ENCODE measurements at places on chromosomes 16 and 17.

GRCh38 chr16:10895053-10895946, 18.3 kb downstream of the CIITA start:
- H3K27me3 ChIP-seq = no peaks in the 10 kb centered on the region
- no peaks in the 10 kb centered on the region for H3K4me1 ChIP-seq
- no peak overlapping the region for H3K4me3 ChIP-seq
- no peak for DNase-seq
- H3K36me3 ChIP-seq = no peaks in the 10 kb centered on the region
- no peak overlapping the region for H3K27ac ChIP-seq

DNA sequence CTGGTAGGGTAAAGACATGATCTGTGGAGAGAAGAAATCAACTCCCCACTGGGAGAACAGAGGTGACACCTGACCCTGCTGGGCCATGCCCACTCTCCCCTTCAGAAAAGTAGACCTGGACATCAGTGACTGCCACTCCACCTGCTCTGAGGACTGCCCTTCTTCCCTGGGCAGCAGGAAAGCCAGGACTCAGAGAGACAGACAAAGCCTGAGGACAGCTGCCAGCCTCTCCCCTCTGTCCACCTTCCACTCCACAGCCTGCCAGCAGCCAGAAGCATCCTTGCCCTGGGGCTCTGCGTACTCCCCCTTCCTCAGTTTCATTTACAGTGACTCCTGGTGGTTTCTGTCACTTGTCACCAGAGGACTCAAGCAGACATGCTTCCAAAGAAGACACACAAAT, 24.5 kb downstream of the ZDHHC7 start:
- H3K4me1 ChIP-seq = peaks cover 15% of the 10 kb centered on the region
- no peak overlapping the region for H3K27ac ChIP-seq
- H3K27me3 ChIP-seq = no peaks in the 10 kb centered on the region
- no peak for DNase-seq
- H3K4me3 ChIP-seq = no peak overlapping the region

GRCh38 chr17:19440421-19440820, 29.4 kb downstream of the RNF112 start:
- DNase-seq = no peak
- H3K4me3 ChIP-seq = no peak overlapping the region

- H3K36me3 ChIP-seq = peaks cover under 1% of the 10 kb centered on the region
- no peaks in the 10 kb centered on the region for H3K4me1 ChIP-seq
- no peak overlapping the region for H3K27ac ChIP-seq
- H3K27me3 ChIP-seq = no peaks in the 10 kb centered on the region
Observed at GRCh38 chr16:2691491-2692248, 9.3 kb downstream of the KCTD5 start.

- H3K27me3 ChIP-seq = no peaks in the 10 kb centered on the region
- no peak overlapping the region for H3K4me3 ChIP-seq
Observed at GRCh38 chr17:58336456-58337209, 8.0 kb upstream of the TSPOAP1 start.

- no peak overlapping the region for H3K4me3 ChIP-seq
- H3K36me3 ChIP-seq = peaks cover 10% of the 10 kb centered on the region
- H3K27ac ChIP-seq = no peak overlapping the region
- no peaks in the 10 kb centered on the region for H3K4me1 ChIP-seq
- no peaks in the 10 kb centered on the region for H3K27me3 ChIP-seq
- DNase-seq = no peak
Observed at GRCh38 chr16:3637371-3637923, 17.0 kb upstream of the DNASE1 start.

DNA sequence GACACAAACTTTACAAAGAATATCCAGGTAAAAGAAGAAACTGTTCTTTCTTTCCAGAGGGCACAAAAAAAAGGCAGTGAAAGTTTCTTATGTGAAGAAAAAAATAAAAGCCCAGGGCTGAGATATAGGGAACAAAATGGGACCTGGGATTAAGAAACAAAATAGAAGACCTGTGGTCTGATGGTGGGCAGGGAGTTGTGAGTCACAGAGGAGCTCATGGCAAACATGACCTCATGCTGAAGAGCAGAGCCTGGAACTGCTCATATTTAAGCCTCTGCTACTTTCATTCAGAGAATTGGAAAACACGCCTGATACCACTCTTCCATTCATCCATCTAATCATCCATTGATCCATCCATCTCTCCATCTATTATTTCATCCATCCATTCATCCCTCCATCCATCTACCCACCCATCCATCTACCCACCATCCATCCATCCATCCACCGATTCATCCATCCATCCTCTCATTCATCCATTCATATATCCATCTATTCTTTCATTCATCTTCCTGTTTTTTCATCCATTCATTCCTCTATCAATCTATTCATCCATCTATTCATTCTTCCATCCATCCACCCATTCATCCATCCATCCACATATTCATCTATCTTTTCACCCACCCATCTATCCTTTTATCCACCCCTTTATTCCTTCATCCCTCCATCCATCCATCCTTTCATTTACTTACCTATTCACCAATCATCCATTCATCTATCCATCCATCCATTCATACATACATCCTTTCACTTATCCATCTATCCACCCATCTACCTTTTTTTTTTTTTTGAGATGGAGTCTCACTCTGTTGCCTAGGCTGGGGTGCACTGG, 30.0 kb downstream of the WFDC1 start:
- no peaks in the 10 kb centered on the region for H3K36me3 ChIP-seq
- no peak overlapping the region for H3K27ac ChIP-seq
- H3K4me1 ChIP-seq = no peaks in the 10 kb centered on the region
- no peak overlapping the region for H3K4me3 ChIP-seq
- no peak for DNase-seq
- H3K27me3 ChIP-seq = no peaks in the 10 kb centered on the region

GRCh38 chr16:60405286-60405685, 1631.0 kb downstream of the CDH8 start:
- no peak overlapping the region for H3K27ac ChIP-seq
- H3K4me1 ChIP-seq = no peaks in the 10 kb centered on the region
- no peak for DNase-seq
- no peaks in the 10 kb centered on the region for H3K36me3 ChIP-seq
- H3K27me3 ChIP-seq = no peaks in the 10 kb centered on the region

GRCh38 chr16:9647981-9648701, 534.1 kb downstream of the GRIN2A start:
- H3K36me3 ChIP-seq = no peaks in the 10 kb centered on the region
- no peak overlapping the region for H3K27ac ChIP-seq
- DNase-seq = no peak

DNA sequence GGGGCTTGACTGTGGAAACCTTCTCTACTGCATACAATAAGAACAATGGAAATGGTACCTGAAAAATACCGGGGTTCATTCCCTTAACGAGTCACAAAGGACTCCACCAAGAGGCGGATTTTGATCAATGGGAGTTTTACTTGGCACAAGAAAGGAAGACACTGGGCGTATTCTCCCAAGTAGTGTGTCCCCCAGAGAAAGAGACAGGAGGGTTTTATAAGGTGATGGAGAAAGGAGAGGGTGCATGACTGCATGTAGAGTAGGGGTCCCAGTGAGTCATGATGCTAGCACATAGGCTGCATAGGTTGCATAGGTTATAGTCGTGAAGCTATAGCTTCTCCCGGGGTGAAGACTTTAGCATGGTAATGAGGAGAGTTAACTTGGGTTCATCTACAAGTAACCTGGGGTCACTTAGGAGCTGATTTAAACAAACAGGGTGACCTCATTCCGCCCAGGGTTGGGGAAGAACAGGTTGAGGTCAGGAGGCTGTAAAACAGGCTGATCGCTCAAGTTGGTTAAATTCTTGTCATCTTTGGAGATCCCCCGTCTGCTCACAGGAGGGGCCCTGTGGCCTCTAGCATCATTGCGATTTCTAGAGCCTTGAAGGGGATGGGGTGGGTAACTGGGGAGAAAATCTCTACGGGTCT, 1.5 kb downstream of the MPV17L start:
- no peak for DNase-seq
- no peaks in the 10 kb centered on the region for H3K36me3 ChIP-seq
- H3K4me1 ChIP-seq = no peaks in the 10 kb centered on the region
- H3K27ac ChIP-seq = no peak overlapping the region
- H3K27me3 ChIP-seq = no peaks in the 10 kb centered on the region
- no peak overlapping the region for H3K4me3 ChIP-seq

DNA sequence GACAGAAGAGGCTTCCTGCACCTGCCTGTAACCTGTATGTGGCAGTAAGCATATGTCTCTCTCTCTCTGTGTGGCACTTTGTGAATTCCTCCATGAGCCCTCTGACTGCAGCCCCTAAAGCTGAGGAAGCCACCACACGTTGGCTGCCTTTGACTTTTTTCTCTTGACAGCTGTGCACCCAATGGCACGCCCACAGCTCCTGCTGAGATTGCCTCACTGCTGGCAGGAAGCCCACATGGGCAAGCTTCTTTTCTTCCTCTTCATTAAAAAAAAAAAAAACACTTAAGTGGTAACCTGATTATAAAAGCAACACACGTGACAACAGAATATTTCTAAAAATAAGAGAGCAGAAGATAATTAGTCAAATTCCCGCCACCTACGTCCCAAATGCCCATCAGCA, 34.0 kb upstream of the PIRT start:
- no peak for DNase-seq
- H3K27ac ChIP-seq = no peak overlapping the region
- no peaks in the 10 kb centered on the region for H3K4me1 ChIP-seq
- no peaks in the 10 kb centered on the region for H3K36me3 ChIP-seq

DNA sequence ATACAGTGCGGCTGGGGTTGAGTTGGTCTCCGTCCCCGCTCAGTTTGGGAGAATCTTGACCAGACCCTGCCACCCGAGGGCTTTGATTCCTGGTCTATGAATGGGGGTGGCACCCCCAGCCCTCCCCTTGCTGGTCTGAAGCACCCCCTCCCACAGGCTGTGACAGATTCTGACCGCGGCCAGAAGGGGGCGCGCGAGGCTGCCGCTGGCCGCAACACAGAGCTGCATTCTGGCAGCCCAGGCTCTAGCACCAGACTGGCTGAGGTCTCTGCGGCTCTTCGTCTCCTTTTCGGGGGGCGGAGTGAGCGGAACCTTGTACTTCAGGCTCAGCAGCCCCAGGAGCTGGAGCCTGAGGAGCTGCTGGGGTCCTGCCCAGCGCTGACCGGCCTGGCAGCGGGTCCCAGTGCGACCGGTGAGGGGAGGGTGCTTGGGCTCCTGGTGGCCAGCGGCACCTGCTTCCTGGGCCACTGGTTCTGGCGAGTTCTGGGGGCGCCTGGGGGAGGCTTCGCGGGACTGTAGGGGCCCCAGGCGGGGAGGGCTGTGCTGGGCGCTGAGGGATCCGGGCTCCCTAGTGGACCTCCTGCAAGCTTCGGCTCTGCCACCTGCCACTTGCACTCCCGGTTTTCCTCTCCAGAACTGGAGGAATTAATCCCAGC, 1011.6 kb downstream of the KCNJ18 start:
- H3K4me3 ChIP-seq = no peak overlapping the region
- no peaks in the 10 kb centered on the region for H3K27me3 ChIP-seq
- H3K4me1 ChIP-seq = no peaks in the 10 kb centered on the region
- DNase-seq = no peak
- no peak overlapping the region for H3K27ac ChIP-seq

DNA sequence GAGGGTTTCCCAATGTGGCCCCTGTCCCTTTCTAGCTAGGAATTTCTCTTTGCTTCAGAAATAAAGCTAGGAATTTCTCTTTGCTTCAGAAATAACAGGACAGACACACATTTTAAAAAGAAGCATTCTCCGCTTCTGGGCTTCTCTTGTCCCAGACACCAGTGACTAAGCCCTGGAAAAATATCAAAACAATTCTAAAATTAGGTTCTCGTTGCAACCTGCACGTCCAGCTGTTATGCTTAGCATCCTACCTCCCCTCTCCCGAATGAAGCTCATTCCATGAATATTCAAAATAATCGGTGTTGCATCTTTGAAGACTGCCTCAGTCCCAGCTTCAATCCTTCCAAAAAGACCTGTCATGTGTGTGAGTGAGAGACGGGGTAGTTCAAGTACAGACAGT, 45.6 kb upstream of the WSCD1 start:
- no peaks in the 10 kb centered on the region for H3K4me1 ChIP-seq
- no peaks in the 10 kb centered on the region for H3K36me3 ChIP-seq
- H3K27me3 ChIP-seq = no peaks in the 10 kb centered on the region
- peak overlapping the region; percentile 32 for H3K27ac ChIP-seq
- no peak for DNase-seq

DNA sequence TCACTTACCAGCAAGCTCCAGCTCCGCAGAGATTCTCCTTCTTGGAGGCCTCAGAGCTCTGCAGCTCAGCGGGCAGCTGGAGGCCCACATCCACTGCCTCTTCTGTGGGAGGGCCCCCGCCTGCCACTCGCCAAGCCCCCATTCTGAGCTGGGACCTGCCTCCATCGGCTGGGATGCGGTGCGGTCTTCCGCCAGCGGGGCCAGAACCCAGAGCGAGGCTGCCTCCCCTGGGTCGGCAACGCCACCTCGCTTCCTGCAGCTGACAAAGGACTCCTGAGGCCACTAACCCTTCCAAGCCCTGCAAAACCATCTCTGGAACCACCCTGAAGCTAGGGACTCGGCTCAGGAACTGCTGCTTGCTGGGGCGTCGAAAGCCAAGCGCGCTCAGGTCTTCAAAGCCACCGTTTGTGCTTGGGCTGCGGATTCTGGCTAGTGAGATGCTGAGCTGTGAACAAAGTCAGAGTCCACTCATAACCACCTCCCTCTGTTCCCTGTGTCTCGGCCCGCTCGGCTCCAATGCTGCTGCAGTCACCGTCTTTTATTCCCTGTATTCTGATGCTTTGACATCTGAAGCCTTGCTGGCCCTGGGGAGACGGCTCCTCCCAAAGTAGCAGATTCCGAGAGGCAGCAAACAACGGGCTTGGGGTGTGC, 174.3 kb downstream of the ENGASE start:
- no peak for DNase-seq
- no peaks in the 10 kb centered on the region for H3K36me3 ChIP-seq
- no peaks in the 10 kb centered on the region for H3K4me1 ChIP-seq
- H3K27me3 ChIP-seq = no peaks in the 10 kb centered on the region
- H3K27ac ChIP-seq = no peak overlapping the region
- no peak overlapping the region for H3K4me3 ChIP-seq

- no peaks in the 10 kb centered on the region for H3K27me3 ChIP-seq
- H3K36me3 ChIP-seq = no peaks in the 10 kb centered on the region
- H3K4me3 ChIP-seq = no peak overlapping the region
- DNase-seq = no peak
- peaks cover under 1% of the 10 kb centered on the region for H3K4me1 ChIP-seq
Observed at GRCh38 chr16:82639666-82640336, 13.0 kb downstream of the CDH13 start.

DNA sequence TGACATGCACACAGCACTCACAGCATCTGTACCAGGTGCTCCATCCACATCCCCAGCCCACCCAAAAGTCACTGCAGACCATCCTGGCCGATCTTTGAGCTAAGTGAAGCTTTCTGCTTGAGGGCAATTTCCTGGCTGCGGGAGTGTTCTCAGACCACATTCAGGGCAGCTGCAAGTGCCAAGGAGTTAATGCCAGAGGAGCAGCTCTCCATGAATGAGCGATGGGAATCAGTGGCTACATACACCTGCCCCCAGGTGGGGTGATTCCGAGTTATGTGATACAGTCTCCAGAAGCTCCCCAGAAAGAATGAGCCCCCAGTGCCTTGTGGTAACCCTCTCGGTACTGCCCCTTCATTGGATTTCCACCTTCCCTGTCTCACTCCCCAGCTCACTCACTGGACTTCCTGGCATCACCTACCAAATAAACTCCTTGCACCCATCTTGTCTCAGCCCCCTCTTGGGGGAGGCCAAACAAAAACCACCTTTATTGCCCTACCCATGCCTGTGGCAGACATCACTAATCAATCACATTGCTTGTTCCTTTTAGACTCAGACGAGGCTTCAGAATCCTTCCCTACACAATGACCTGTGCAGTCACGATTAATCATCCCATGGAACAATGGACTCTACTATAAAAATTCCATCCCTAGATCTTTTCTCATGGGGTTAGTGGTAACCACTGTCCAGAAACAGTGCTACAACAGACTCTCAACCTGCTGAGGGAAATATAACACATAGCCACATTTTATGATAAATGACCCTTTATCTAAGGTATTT, 121.1 kb downstream of the IRX5 start:
- no peak for DNase-seq
- no peak overlapping the region for H3K4me3 ChIP-seq
- no peaks in the 10 kb centered on the region for H3K4me1 ChIP-seq
- peaks cover 5% of the 10 kb centered on the region for H3K27me3 ChIP-seq
- H3K27ac ChIP-seq = no peak overlapping the region
- H3K36me3 ChIP-seq = no peaks in the 10 kb centered on the region
